Thyroid gland (tissue), 4 donors: ENCODE measurements at places on chromosomes 6 and 20. TPM values are rescaled to one million over a fixed set of nuclear protein-coding genes. Genes with fewer than 3 reads are reported as not detected.

- DNase-seq: no peak
- H3K4me1 ChIP-seq: no peaks in the 10 kb centered on the region
- H3K4me3 ChIP-seq: no peak overlapping the region
- no peaks in the 10 kb centered on the region for H3K27me3 ChIP-seq
Observed at GRCh38 chr6:104969108-104969507, 12.2 kb downstream of the LIN28B start.

- no peaks in the 10 kb centered on the region for H3K36me3 ChIP-seq
- H3K27ac ChIP-seq: peak overlapping the region; percentile 74
- no peaks in the 10 kb centered on the region for H3K27me3 ChIP-seq
- peak; percentile 70 for DNase-seq
Observed at GRCh38 chr6:32255199-32256153, 31.6 kb upstream of the NOTCH4 start.

The MATN4 gene
- not detected for total RNA-seq

The TINAG gene
- total RNA-seq: not detected

The MSH5 gene
- total RNA-seq: 8.3 TPM
